ENCODE measurements at places on chromosomes 3 and 15. TPM values are rescaled to one million over a fixed set of nuclear protein-coding genes. Genes with fewer than 3 reads are reported as not detected.

Gene TAGLN3
- 0.51 TPM for total RNA-seq

Gene LEKR1
- 0.26 TPM for total RNA-seq

DNA sequence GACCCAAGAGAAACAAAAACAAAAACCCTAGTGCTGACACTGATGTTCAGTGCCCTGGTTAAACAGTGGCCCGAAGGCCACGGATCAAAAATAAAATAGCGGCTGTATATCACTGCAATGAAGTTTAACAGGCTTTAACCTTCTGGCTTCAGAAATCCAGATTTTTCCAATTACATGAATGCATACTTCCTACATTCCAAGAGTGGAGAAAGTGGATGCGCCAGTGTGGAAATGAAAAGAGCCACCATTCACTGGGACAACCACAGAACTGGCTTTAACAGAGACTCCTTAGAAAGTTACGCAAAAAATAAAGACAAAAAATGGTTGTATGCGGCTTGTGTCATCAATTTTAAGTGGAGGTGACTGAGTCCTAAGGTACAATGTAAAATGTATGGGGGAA lies 522.2 kb downstream of the FHIT start:
- H3K36me3 ChIP-seq = no peaks in the 10 kb centered on the region
- no peaks in the 10 kb centered on the region for H3K4me1 ChIP-seq
- H3K4me3 ChIP-seq = no peak overlapping the region
- DNase-seq = no peak
- no peaks in the 10 kb centered on the region for H3K27me3 ChIP-seq
- H3K27ac ChIP-seq = no peak overlapping the region

Gene SLC24A5
- not detected for total RNA-seq

DNA sequence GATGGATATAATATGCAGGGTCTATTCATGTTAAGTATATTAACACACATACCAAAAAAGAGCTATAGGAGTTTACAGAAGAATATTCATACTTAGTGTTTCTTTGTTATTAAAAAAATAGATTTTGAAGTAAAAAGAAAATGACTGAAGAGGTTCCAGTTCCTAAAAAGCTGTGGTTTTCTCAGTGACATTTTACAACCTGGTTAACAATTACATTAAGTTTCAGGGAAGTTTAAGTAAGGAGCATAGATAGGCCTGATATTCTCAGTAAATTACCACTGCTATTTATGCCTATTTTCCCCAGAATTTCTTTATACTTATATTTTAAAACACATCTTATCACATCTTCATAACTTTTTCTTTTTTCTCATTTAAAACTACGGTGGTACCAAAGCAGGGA lies 43.6 kb upstream of the SPTSSB start:
- H3K4me1 ChIP-seq = peaks cover 9% of the 10 kb centered on the region
- DNase-seq = no peak
- no peak overlapping the region for H3K27ac ChIP-seq
- no peak overlapping the region for H3K4me3 ChIP-seq
- H3K36me3 ChIP-seq = no peaks in the 10 kb centered on the region
- no peaks in the 10 kb centered on the region for H3K27me3 ChIP-seq

- DNase-seq = no peak
- H3K36me3 ChIP-seq = no peaks in the 10 kb centered on the region
- H3K4me3 ChIP-seq = no peak overlapping the region
Observed at GRCh38 chr3:159645874-159646273, 342.8 kb upstream of the IL12A start.

Gene ATP13A5
- total RNA-seq = not detected

Gene FBXO40
- total RNA-seq = not detected

GRCh38 chr3:45412763-45413162 lies 24.4 kb downstream of the LARS2 start:
- no peak overlapping the region for H3K4me3 ChIP-seq
- H3K27ac ChIP-seq = no peak overlapping the region
- no peaks in the 10 kb centered on the region for H3K4me1 ChIP-seq
- no peak for DNase-seq

DNA sequence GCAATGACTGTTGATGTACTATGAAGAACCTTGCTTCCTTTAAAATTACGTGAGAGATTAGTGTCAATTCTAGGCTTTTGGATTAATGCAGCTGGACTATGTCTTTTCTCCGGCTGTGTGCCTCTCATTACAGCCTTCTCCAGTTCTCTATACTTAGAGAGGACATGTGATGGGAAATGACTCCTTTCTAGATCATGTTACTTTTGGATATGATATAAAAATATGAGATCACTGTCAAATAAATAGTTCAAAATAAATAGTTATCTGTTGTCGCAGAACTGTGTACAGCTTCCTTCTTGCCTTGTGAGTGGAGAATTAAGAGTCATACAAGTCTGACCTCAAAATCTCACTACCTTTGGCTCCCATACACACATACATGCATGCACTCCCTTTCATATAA lies 592.4 kb downstream of the DIPK2A start:
- no peaks in the 10 kb centered on the region for H3K36me3 ChIP-seq
- peak; percentile 1 for DNase-seq
- H3K4me1 ChIP-seq = no peaks in the 10 kb centered on the region
- H3K27ac ChIP-seq = no peak overlapping the region
- H3K27me3 ChIP-seq = no peaks in the 10 kb centered on the region

- H3K27me3 ChIP-seq = no peaks in the 10 kb centered on the region
- no peaks in the 10 kb centered on the region for H3K4me1 ChIP-seq
- no peak overlapping the region for H3K27ac ChIP-seq
- H3K36me3 ChIP-seq = no peaks in the 10 kb centered on the region
Observed at GRCh38 chr15:35505141-35505540, 40.8 kb downstream of the DPH6 start.
